ENCODE measurements at places on chromosomes 5 and 9. TPM values are rescaled to one million over a fixed set of nuclear protein-coding genes. Genes with fewer than 3 reads are reported as not detected.

SLC4A9 gene
- total RNA-seq: not detected

ZNG1C gene
- total RNA-seq: 15.6 TPM

DMRT3 gene
- not detected for total RNA-seq

AFAP1L1 gene
- 10.1 TPM for total RNA-seq

ENTREP1 gene
- total RNA-seq: not detected

FOXD4L5 gene
- total RNA-seq: 0.16 TPM

MAMDC2 gene
- total RNA-seq: 27.4 TPM
